ENCODE measurements at places on chromosomes 6 and 20. TPM values are rescaled to one million over a fixed set of nuclear protein-coding genes. Genes with fewer than 3 reads are reported as not detected.

GRCh38 chr6:167968091-167968490, 29.4 kb upstream of the KIF25 start:
- DNase-seq: no peak

DNA sequence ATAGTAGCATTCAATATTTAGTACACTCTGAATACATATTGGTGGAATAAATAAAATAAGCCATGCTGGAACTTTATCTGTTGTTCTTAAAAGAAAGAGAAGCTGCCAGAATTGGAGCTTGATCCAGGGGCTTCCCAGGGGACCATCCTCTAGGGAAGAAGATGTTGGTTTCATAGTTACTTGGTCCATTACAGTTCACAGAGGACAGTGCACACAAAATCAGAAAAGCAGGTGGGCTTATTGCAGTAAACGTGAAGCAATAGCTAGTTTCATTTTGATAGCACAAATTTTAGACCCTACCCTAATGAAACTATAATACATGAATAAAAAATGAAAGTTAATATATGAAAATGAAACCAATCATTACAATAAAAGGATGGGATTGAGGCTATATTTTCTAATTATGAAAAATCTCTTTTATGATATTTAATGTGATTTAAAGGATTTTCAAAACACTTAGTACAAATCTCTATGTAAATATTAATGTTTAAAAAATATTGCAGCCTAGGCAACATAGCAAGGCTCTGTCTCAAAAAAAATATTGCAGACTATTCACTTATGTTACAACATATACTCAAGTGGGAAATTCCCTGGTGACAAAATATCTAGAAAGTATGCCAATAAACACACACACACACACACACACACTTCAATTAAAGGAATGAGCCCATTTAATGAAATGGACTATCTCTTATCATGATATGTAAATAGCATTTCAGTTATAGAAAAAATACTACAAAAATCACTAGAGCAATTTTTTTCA, 227.0 kb upstream of the MARCKS start:
- no peak for DNase-seq

DNA sequence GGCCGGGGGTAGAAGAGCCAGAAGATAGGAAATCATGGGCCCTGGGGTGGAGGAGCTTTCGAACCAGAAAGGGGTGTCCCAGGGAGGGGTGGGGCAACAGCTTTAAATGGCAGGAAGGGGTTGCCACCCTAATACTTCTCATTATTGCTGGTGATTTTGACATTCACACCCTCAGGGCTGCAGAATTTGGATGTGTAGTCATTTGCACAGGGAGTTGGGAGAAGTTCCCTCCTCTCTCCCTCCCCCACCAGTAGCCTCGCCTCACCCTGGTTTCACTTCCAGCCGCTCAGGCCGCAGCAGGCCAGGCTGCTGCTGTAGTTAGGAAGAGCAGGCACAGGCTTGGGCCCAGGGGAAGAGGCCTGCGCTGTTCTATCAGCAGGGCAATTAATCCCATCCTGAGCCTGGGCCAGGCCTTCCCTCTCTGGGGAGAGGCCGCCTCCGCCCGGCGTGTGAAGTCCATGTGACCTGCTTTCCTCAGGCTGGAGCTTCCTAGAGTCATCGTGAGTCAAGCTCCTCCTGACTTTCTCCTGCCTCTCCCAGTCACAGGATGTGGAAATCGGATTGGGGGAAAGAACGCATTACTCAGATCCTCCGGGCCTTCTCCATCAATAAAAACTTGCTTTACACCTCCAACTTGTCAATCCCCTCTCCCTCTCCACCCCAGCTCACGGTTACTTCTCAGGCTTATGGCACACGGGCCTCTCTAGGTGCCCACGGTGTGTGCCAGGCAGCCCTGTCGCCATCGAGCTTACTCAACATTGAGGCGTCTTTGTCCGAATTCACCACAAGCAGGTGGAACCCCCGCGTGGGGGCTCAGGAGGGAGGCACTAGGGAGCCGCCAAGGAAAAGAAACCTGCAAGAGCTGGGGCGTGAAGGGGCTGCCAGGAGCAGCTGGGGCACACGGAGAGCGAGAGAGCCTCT, 7.8 kb downstream of the ADTRP start:
- DNase-seq: no peak

Gene GSTA5
- not detected for total RNA-seq

DNA sequence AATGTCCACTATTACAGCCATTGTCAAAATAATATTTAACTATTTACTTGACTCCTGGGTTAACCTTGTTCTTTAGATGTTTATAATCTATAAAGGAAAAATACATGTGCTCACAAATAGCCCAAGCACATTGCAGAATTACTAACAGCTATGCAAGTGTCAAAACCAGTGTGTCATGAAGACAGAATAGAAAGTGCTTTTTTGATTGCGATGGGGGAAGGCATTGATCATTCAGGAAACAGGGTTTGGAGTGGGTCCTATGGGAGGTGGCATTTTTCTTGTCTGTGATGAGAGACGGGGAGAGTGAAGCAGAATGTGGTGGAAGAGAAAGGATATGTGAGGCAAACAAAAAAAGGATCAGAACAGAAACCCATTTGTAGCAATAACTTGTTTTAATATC, 1.0 kb upstream of the AGPAT4 start:
- DNase-seq: no peak

Gene TUBB1
- total RNA-seq: not detected

Gene NKAIN4
- total RNA-seq: not detected

DNA sequence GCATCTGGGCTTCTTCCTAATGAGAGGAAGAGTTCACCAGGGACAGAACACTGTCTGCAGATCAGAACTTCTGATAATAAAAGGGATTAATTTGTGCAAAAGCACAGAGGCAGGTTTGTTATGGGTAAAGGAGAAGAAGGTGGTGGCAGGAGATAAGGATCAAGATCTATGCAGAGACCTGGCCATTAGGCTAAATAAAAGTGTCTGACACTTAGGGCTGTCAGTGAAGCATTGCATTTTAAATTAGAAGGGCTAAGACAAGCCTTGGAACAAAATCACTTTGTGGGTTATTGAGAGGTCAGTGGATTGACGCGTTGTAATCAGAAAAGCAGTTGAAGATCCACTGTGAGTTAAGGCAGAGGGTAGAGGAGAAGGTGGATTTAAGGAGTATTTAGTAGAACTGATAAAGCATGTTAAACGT, 76.8 kb downstream of the MAP3K4 start:
- no peak for DNase-seq

Gene IRF4
- total RNA-seq: 720 TPM

- DNase-seq: no peak
Measured at GRCh38 chr6:21277601-21278374, 315.8 kb upstream of the SOX4 start.

Gene COQ3
- total RNA-seq: 18.6 TPM

- DNase-seq: peak; percentile 40
Measured at GRCh38 chr6:96499781-96500180, 21.8 kb upstream of the UFL1 start.

GRCh38 chr20:22630701-22631100, 46.3 kb upstream of the FOXA2 start:
- no peak for DNase-seq

- no peak for DNase-seq
Measured at GRCh38 chr6:104418125-104418524, 441.6 kb downstream of the HACE1 start.

DNA sequence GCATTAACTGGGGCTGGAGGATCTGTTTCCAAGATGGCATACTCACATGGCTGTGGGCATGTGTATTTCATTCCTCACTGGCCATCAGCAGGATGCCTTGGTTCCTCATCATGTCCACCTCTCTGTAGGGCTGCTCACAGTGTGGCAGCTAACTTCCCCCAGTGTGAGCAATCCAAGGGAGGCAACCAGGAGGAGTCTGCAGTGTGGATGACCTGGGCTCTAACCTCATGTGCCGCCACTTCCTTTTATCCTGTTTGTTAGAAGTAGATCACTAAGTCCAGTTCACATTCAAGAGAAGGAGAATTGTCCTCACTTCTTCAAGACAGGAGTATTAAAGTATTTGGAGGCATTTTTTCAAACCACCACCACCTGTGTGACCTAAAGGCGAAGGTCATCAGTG, 54.4 kb downstream of the MTHFD1L start:
- no peak for DNase-seq
